ENCODE measurements at places on chromosomes 12 and 14.

GRCh38 chr12:122984612-122985337, 4.3 kb downstream of the ARL6IP4 start:
- DNase-seq = peak; percentile 46

DNA sequence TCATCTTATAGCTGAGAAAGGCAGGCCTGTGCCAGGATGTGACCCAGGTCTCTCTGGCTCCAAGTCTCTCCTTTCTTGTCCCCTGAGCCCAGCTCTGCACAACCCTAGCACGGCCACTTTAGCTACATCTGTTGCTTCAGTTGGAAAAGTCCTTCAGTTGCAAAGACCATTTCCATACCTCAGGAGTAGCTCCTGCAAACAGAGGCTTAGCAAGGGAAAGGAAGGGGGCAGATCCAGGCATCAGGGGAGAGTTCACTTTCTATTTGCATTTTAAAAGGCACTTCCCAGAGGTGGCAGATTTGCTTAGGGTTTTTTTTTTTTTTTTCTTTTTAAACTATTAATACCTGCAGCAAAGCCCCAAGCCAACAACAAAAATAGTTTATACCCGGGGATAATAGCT, 3.0 kb upstream of the PITPNM2 start:
- no peak for DNase-seq

- DNase-seq = no peak
These were observed 26.4 kb upstream of the SOS2 start for GRCh38 chr14:50257732-50258131.

DNA sequence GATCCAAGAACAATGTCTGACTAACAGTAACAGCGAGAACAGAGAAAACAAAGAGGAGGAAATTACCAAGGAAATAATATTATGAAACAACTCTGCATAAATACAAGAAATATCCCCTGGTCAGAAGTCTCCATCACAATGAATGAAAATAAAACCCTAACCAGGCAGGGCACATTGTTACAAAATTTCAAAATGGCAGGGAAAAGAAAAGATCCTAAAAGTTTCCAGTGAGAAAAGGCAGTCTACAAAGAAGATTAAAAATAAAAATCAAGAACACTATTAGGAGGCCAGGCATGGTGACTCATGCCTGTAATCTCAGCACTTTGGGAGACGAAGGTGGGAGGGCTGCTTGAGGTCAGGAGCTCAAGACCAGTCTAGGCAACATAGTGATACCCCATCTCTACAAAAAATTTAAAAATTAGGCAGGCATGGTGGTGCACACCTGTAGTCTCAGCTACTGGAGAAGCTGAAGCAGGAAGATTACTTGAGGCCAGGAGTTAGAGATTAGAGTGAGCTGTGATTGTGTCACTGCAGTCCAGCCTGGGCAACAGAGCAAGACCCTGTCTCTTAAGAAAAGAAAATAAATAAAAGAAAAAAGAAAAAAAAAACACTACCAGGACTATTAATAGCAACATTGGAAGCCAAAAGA, 47.8 kb downstream of the FERMT2 start:
- peak; percentile 81 for DNase-seq

- DNase-seq = no peak
These were observed 2.0 kb downstream of the KCTD10 start for GRCh38 chr12:109475121-109475520.

GRCh38 chr14:72155379-72155993, 223.3 kb downstream of the RGS6 start:
- DNase-seq = no peak

- no peak for DNase-seq
These were observed 319.2 kb downstream of the DPF3 start for GRCh38 chr14:72574715-72575114.

- no peak for DNase-seq
These were observed 254.3 kb downstream of the RGS6 start for GRCh38 chr14:72186523-72186922.
